ENCODE measurements at places on chromosomes 1 and 21.

GRCh38 chr1:226073184-226073950 is 10.9 kb downstream of the H3-3A start:
- no peak for DNase-seq

GRCh38 chr1:156150333-156151011 is 2.9 kb upstream of the SEMA4A start:
- DNase-seq = no peak

DNA sequence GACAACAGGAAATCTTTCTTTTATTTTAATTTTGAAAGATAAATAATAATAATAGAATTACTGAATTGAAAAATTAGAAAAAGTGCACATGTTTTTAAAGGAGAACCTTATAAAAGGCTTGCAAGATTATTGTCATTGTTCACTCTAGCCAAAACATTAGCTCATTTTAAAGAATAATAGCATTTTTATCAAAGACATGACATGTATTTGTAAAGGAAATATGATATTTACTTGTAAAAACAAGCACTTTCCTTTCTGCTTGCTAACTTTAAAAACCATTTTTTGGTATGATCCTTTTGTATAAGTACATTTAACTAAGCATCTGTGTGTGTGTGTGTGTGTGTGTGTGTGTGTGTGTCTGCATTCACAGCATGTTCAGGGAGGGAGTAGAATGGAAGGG is 156.3 kb upstream of the C1orf87 start:
- no peak for DNase-seq

- DNase-seq = no peak
These were observed 3.3 kb downstream of the SH3BP5L start for GRCh38 chr1:248822148-248823032.

- no peak for DNase-seq
These were observed 2.7 kb downstream of the FAM110D start for GRCh38 chr1:26161415-26162219.

- no peak for DNase-seq
These were observed 21.3 kb upstream of the COL18A1 start for GRCh38 chr21:45383615-45384201.
